ENCODE measurements at places on chromosomes 3 and 15. TPM values are rescaled to one million over a fixed set of nuclear protein-coding genes. Genes with fewer than 3 reads are reported as not detected.

Gene ADAMTSL3
- 0.75 TPM for total RNA-seq

Gene RHCG
- 0.12 TPM for total RNA-seq

Gene ILDR1
- total RNA-seq, result not detected

Gene SMAD6
- total RNA-seq, result 92.1 TPM

Gene SLITRK3
- not detected for total RNA-seq

Gene LRRIQ4
- not detected for total RNA-seq

Gene CYP11A1
- 0.15 TPM for total RNA-seq

Gene ACVR2B
- total RNA-seq, result 1.4 TPM

Gene ACSBG1
- under 0.01 TPM for total RNA-seq

Gene ACTRT3
- 3.3 TPM for total RNA-seq

Gene CCDC39
- not detected for total RNA-seq

Gene GOLGA8K
- total RNA-seq, result 0.23 TPM

Gene TCTA
- 18.8 TPM for total RNA-seq

Gene GHSR
- not detected for total RNA-seq

Gene RPL4
- total RNA-seq, result 3,107 TPM

Gene MCF2L2
- total RNA-seq, result 0.15 TPM

Gene OR5K2
- not detected for total RNA-seq

Gene KCTD6
- total RNA-seq, result 5.7 TPM

Gene C2CD4B
- 0.68 TPM for total RNA-seq

Gene VEPH1
- 31.8 TPM for total RNA-seq

Gene HTR3C
- not detected for total RNA-seq

Gene CASR
- not detected for total RNA-seq

Gene CRYGS
- 0.75 TPM for total RNA-seq

Gene RTP1
- under 0.01 TPM for total RNA-seq

Gene AADACL2
- not detected for total RNA-seq

Gene TGM5
- total RNA-seq, result not detected

Gene SLC22A13
- 0.94 TPM for total RNA-seq

Gene ITIH4
- total RNA-seq, result 0.82 TPM
